ENCODE measurements at places on chromosomes 13 and 19. TPM values are rescaled to one million over a fixed set of nuclear protein-coding genes. Genes with fewer than 3 reads are reported as not detected.

- no peak for DNase-seq
Measured at GRCh38 chr13:39273953-39274738, 235.9 kb downstream of the NHLRC3 start.

GRCh38 chr19:48997972-48998371, 4.3 kb downstream of the RUVBL2 start:
- DNase-seq: no peak

DNA sequence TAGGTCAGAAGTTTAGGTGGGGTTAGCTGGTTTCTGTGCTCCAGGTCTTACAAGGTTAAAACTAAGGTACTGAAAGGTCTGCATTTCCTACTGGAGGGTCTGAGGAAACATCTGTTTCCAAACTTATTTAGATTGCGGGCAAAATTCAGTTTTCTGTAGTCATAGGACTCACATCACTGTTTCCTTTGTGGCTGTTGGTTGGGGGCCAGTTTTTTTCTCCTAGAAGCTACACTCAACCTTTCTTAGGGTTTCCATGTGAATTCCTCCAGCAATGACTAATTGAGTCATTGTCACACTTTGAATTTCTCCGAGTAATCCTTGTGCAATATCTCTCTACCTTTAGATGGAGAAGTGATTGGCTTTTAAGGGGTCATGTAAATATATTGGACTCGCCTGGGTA, 773.4 kb upstream of the SLITRK1 start:
- no peak for DNase-seq

- DNase-seq: no peak
Measured at GRCh38 chr19:39915848-39916215, 18.6 kb downstream of the FCGBP start.

GRCh38 chr13:86877441-86877840, 793.7 kb upstream of the SLITRK5 start:
- DNase-seq: no peak

DNA sequence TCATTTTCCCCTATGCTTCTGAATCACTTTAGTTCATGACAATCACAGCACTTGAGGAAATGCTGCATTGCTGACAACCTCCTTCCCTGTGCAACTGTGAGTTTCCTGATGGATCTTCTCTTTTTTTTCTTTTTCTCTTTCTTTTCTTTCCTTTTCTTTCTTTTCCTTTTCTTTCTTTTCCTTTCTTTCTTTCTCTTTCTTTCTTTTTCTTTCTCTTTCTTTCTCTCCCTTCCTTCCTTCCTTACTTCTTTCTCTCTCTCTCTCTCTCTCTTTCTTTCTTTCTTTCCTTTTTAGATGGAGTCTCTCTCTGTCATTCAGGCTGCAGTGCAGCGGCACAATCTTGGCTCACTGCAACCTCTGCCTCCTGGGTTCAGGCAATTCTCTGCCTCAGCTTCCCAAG, 247.9 kb upstream of the HTR2A start:
- no peak for DNase-seq

GRCh38 chr19:40512473-40513344, 45.9 kb downstream of the SPTBN4 start:
- DNase-seq: no peak

DNA sequence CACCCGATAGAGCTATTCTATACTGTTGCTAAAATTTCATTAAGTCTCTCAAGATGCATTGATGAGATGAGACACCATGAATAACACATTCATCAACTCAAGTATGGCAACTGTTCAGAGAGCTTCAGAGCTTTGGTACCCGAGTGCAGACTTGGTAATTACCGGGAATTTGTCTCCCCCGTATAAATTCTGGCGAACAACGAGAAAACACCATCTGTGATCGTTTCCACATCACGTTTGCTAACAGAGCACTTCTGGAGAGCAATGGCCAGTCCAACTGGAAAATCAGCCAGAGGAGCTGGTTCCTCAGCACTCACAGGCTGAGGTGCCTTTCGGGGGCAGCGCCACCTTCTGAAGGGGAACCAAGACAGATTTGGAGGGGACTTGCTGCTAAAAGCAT, 40.2 kb downstream of the SUGP2 start:
- no peak for DNase-seq

- peak; percentile 37 for DNase-seq
Measured at GRCh38 chr13:32310134-32310706, 4.9 kb downstream of the ZAR1L start.

DNA sequence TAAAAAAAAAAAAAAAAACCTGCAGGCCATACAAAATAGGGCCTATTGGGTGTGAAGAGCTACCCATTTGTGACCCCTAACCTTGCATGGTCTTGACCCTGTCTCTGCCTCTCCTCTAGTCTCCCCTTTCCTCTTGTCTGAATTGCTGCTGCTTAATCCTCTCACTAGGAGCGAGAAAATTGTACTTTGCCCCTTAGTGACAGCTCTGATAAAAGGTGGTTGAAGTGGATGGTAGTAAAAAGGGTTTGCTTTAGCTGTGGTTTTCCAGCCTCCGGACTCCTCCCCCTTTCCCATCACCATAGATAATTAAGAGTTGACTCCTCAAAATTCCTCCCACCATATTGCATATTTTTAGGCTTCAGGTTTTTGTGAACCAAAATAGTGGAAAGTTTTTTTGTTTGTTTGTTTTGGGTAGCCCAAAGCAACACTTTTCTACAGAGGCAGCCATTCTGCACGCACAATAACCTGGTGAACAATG, 23.5 kb downstream of the ACTN4 start:
- no peak for DNase-seq

GRCh38 chr19:13092606-13093235, 9.9 kb downstream of the LYL1 start:
- DNase-seq: no peak

GRCh38 chr19:33343859-33344572, 29.5 kb upstream of the CEBPG start:
- DNase-seq: no peak

Gene LILRA6
- polyA plus RNA-seq: 0.37 TPM

Gene NDUFB7
- 88.4 TPM for polyA plus RNA-seq

Gene SLC5A5
- not detected for polyA plus RNA-seq

Gene PODNL1
- polyA plus RNA-seq: 0.71 TPM

Gene ZSCAN4
- polyA plus RNA-seq: 0.06 TPM

Gene CALR3
- polyA plus RNA-seq: not detected
